Muscle of arm (tissue), 14 donors: ENCODE measurements at places on chromosomes 3 and 15. TPM values are rescaled to one million over a fixed set of nuclear protein-coding genes. Genes with fewer than 3 reads are reported as not detected.

Gene RTF1
- 51.1 TPM for polyA plus RNA-seq

Gene LARP6
- 15.4 TPM for polyA plus RNA-seq

Gene FOXB1
- polyA plus RNA-seq = not detected

Gene SLC25A20
- 16.2 TPM for polyA plus RNA-seq

Gene SMARCC1
- polyA plus RNA-seq = 86.8 TPM

GRCh38 chr3:99176169-99176964, 274.9 kb upstream of the DCBLD2 start:
- no peak for DNase-seq

DNA sequence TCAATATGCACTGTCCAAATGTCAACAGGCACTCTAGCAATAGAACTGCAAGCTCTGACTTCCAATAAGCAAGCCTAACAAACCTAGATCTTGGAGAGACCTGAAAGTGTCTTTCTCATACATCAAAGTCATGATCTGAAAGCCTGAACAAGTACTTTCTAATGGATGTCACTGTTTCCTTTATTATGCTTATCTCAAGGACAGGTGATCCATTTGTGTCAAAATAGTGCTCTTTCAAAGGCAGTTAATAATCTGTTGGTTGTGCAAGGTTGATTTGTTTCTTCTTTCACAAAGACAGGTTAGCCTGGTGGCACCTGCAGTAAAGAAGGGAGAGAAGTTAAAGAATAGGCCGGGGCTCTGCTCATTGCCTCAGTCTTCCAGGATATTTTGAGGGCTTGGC, 146.8 kb downstream of the EPHB1 start:
- no peak for DNase-seq

GRCh38 chr3:130383424-130383823, 38.0 kb downstream of the COL6A5 start:
- no peak for DNase-seq

GRCh38 chr15:67300266-67301025, 45.9 kb downstream of the IQCH start:
- DNase-seq = no peak

- no peak for DNase-seq
These were observed 73.7 kb upstream of the DLG1 start for GRCh38 chr3:197372047-197372661.

DNA sequence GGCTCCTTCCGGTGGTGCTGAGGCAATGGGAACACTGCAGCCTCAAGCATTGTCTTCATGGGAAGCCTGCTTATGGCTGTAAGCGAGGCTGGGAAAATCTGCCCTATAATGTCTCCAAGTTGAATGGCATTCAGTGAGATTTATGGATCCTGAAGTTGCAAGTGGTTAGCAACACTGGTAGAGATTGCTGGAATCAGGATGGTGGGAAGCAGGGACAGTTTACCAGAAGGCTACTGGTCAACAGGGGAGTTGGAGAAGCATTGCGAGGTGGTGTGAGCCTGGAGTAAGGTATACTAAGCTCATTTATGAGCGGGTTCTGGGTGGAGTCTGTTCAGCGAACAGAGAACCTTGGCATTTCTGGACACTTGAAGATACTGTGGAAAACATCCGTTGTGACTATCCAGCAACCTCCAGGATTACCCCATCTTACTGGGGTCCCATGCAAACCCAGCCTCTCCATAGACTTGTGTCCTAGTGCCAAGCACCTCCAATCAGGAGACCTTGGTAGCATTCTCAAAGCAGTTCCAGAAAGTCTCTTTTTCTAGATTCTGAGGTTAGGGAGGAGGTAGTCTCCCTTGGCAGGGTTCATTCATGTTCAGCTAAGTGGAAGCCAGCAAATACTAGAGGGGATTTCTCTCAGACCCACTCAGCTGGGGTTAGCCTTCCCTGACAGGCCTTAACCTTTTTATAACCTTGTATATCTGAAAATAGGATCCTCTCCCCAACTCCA, 7.3 kb downstream of the RPSA start:
- no peak for DNase-seq
